Effector memory CD8-positive, alpha-beta T cell (primary cell): ENCODE measurements at places on chromosomes 2 and 18.

GRCh38 chr2:67463810-67464209 lies 66.7 kb downstream of the ETAA1 start:
- no peak for DNase-seq

DNA sequence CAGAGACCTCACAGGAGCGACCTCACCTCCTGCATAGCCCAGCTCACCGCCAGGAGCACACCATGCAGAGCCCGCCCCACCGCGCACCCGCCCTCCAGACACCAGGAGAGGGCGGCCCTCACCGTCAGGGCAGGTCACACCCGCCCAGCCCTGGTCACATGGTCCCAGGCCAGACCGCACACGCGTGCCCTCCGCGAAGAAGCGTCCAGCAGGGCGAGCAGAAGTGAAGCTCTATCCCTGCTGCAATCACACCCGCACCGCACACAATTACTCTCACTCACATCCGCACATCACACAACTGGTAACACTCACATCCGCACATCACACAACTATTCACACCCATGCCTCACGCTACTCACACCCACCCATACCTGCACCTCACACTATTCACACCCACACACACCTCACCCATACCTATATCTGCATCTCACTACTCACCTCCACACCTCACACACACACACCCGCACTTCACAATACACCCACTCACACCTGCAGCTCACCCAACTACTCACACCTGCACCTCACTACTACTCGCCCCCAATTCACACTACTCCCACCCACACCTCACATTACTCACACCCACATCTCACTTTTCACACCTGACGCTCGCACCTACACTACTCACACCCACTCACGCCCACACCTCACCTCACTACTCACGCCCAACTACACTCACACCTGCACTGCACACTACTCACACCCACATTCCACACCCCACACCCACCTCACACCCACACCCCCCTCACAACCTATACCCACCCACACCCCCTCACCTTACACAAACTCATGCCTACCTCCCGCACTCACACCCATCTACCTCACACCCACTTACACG lies 242.0 kb downstream of the HDAC4 start:
- DNase-seq, result no peak

GRCh38 chr18:49149011-49149410 lies 198.2 kb upstream of the SMAD7 start:
- no peak for DNase-seq

DNA sequence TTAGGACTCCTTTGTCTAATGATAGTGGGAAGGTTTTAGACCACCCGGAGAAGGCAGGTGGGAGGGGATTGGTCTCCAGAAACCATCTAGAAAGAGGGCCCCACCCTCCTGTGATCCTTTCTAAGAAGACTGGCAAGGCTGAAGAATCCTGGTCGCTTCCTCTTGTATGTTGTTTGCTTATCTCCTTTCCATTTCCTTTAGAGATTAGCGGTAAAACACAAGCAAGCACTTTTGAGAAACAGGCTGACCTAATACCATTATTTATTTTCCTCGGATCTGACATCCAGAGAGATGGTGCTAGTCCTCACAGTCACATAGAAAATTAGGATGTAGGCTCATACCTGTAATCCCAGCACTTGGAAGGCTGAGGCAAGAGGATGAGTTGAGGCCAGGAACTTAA lies 45.2 kb upstream of the SPRED2 start:
- DNase-seq, result no peak

- DNase-seq, result no peak
Measured at GRCh38 chr18:22102953-22103646, 66.3 kb upstream of the GATA6 start.

GRCh38 chr2:177728399-177728765 lies 335.8 kb downstream of the AGPS start:
- no peak for DNase-seq
